CD4-positive, alpha-beta T cell treated with Interleukin-15 for 4 hours (primary cell): ENCODE measurements at places on chromosomes 7 and 10.

DNA sequence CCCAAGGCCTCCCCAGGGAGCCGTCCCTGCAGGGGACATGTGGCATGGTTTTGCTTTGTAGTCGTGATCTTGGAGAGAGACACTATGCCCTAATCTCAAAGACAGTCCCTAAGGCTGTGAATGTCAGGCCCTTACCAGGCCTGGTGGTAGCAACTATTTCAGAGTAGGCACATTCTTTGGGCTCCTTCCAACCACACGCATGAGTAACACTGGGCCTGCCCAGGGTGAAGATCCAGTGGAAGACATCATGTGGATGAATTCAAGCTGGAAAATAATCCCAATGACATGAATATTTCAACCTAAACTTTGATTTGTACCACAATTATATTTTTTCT, 39.5 kb upstream of the INSIG1 start:
- no peak for DNase-seq

- no peak for DNase-seq
Observed at GRCh38 chr7:128884561-128885369, 22.1 kb downstream of the ATP6V1F start.

GRCh38 chr10:55747244-55747643, 613.8 kb downstream of the ZWINT start:
- no peak for DNase-seq

GRCh38 chr7:44220046-44220357, 19.2 kb downstream of the YKT6 start:
- DNase-seq = no peak

DNA sequence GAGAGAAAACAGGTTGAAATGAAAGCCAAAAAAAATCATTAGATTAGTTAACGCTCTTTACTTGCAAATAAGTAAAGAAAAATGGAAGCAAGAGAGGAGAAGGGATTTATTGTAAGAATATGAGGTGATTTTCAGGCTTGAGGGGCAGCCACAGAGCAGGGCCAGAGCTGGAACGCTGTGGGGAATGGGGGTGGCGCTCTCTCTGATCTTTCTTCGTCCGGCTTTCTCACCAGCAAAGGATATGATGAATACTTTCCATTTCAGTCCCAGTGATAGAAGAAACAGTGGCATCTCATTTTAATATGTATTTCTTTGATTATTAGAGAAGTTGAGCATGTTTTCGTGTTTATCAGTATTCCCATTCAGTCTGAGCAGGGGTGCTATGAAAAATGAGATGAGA, 112.2 kb downstream of the SKIDA1 start:
- no peak for DNase-seq

DNA sequence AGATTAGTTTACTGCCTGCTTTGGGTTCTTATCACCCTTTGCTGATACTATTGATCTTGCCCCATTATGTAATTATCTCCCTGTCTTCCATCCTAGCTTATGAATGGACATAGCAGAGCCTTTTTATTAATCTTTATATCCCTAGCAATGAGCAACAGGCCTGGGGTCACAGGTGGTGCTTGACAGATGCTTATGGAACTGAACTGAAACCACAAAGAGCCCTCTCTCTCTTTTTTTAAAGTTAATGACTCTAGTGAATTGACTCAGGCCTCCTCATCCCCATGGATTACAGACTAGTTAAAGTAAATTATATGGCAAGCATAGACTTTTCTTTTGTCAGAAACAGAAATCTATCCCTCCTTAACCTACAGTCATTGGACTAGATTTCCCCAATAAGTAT, 265.2 kb downstream of the PHTF2 start:
- no peak for DNase-seq

GRCh38 chr7:47803846-47804245, 144.4 kb downstream of the PKD1L1 start:
- DNase-seq = no peak

DNA sequence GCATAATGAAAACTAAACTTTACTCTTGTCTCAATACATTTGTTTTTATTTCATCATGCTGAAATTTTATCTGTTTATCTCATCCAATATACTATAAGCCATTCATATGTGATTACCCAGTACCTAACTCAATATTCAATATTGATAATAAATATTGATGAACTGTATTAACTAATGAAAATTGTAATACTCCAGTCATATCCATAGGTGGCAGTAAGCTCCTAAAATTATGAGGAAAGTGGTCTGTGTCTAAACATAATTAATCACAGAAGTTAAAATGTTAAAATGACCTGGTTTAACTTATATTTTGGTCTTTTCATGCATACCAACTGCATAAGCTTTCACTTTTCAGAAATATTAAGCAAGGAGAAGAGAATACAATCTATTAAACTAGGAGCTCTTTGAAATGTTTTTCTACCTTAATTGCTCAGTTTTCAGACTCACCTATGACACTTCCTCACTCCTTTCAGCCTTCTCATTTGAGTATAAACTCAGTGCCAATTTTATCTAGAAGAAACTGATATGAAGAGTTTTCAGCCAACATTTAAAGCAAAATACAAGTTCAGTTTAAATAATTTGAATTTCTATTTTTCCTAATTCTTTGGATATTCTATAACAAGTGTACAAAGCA, 30.5 kb upstream of the VWDE start:
- DNase-seq = no peak
